Right renal cortex interstitium (tissue), 3 donors: ENCODE measurements at places on chromosomes 5 and 9.

- no peak for DNase-seq
These were observed 36.4 kb downstream of the RNF180 start for GRCh38 chr5:64201996-64202395.

DNA sequence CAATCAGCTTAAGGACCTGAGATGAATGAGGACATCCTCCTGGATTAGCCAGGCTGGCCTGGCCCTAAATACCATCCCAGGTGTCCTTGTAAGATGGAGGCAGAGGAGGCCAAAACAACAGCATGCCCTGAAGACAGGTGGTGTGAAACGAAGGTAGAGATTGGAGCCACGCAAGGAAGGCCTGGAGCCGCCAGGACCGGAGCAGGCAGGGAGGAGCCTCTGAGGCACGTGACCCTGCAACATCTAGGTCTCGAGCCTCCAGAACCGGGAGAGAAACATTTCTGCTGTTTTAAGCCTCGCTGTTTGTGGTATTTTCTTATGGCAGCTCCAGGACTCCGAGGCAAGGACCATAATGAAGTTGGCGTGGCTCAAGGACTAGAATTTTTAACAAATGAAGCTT is 9.7 kb upstream of the COL5A1 start:
- DNase-seq = no peak

DNA sequence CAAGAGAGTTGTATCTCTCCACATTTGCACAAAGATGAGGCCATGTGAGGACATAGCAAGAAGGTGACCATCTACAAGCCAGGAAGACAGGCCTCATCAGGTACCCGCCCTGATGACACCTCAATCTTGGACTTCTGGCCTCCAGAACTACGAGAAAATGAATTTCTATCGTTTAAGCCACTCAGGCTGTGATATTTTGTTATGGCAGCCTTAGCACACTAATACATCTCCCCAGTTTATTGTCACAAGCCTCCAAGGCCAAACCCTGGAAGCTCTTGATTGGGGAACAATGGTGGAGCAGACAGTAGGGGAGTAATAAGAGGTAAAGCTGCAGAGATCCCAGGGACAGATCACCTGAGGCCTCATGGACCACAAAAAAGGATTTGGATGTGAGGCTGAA is 7.7 kb upstream of the P4HA2 start:
- no peak for DNase-seq

DNA sequence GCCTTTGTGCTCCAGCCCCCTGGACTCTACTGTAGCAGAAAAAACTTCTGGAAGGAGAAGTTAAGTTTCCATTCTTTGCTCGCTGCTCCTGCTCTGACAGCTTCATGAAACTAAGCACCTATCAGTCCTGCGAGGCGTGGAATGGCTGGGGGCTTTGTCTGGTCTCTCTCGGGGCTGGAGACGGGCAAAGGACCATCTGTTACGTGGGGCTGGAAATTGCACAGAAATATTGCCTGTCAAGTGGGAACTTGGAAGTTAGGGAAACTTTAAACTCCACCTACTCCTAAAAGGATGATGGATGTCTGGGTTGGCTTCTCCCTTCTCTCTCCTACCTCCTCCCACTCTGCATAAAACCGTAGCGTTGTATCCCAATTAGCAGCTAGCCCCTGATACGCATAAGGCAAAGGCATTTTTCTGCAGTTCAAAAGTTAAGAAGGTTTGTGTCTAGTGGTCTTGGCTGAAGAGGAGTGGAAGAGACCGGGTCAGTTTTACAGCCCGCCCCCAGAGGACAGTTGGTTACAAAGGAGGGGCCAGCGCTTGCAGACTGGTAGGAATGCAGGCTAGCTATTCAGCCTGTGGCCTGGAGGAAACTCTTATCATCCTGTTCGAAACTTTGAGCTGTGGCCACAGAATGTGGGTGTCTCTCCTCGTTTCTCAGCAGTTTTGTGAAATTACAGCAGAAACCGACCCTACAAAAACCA is 1.3 kb downstream of the FBXL7 start:
- peak; percentile 54 for DNase-seq

- DNase-seq = no peak
These were observed 176.6 kb upstream of the TYRP1 start for GRCh38 chr9:12516573-12516972.

- peak; percentile 61 for DNase-seq
These were observed 763.7 kb upstream of the GRAMD2B start for GRCh38 chr5:125659316-125660023.

GRCh38 chr9:86860006-86860405 is 87.3 kb downstream of the GAS1 start:
- DNase-seq = no peak

- no peak for DNase-seq
These were observed 2.9 kb upstream of the FLT4 start for GRCh38 chr5:180652346-180652745.

- DNase-seq = no peak
These were observed 135.4 kb downstream of the ALDH1A1 start for GRCh38 chr9:72817413-72817812.

- no peak for DNase-seq
These were observed 176.6 kb downstream of the CACNA1B start for GRCh38 chr9:138053996-138054752.

- no peak for DNase-seq
These were observed 16.8 kb downstream of the SIL1 start for GRCh38 chr5:139181322-139181730.

DNA sequence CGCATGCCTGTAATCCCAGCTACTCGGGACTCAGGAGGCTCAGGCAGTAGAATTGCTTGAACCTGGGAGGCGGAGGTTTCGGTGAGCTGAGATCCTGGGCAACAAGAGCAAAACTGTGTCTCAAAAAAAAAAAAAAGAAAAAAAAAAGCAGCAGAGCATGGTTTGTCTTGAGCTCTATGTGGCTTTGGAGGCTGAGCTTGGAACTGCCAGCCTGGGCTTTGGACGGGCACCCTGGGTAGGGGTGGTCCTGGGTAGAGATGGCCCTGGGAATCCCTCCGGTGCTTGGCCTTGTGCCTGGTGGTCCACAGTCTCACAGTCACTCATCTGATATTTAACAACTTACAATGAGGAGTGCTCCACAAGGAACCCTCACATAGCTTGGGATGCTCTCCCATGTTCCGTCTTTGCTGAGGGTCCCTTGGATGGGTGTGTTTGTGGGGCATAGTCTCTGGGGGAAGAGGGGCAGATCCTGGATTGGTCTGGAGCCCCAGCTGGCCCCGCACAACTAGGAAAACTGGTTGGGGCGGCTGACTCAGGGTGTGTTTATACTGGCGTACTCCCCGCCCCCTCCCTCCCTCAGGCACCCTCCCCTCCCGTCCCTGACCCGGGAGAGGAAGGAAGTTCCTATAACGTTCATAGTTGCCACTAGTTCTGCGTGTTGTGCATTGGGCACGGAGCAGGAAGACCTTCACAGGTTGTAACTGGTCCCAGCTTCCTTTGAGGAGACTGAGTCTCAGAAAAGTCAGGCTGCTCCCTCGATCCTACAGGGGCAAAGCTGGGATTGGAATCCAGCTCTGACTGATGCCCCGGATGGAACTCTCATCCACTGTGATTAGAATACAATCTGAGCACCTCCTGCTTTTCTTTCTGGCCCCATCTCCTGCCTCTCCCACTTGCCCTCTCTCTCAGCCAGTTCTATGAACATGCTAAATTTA is 11.2 kb downstream of the IER5L start:
- no peak for DNase-seq

DNA sequence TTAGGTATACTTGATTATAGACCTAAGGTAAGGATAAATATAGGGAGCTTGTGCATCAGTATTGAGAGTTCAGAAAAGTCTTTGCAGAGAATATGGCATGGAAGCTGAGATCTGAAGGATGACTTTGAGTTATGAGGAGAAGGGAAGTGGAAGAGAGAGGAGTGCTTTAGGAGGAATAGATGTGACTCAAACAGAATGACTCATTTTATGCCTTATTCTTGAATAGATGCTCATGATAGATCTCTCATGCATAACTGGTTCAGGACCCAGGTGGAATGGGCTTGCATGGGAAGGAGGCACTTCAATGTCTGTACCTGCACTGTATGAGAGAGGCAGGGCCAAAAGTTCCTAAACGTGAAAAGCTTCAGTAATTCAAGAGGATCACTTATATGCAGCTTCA is 103.3 kb downstream of the CWC27 start:
- no peak for DNase-seq

DNA sequence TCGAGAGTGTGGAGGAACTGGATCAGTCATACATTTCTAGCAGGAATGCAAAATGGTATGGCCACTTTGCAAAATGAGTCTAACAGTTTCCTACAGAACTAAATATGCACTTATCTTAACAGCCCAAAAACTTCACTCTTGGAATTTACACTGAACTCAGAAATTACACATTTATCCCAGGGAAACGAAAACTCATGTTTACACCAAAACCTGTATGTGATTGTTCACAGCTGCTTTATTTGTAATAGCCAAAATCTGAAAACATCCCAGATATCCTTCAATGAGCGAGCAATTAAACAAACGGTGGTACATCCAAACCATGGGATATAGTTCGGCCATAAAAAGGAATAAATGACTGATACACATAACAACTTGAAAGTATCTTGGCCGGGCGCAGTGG is 62.0 kb downstream of the RNF130 start:
- no peak for DNase-seq

GRCh38 chr9:87425202-87425601 is 72.5 kb upstream of the DAPK1 start:
- DNase-seq = no peak

DNA sequence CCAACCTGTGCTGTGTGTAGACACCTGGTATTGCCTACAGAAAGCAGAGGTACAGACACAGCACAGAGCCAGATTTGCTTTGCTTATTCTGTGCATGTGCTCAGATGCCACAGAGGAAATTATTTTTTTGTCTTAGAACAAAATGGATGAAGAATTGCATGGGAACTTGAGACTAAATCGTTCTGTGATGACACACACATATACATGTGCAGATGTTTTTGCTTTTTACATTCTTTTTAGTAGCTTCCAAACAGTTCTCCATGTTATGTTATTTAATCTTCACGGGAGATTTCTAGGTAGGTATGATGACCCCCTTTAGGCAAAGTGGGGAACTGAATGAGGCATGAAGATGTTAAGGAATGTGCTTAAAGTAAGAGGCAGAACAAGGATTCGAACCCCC is 221.5 kb upstream of the PANK3 start:
- DNase-seq = no peak

GRCh38 chr9:105554042-105554441 is 3.9 kb upstream of the FKTN start:
- no peak for DNase-seq
